Activated naive CD8-positive, alpha-beta T cell treated with anti-CD3 and anti-CD28 coated beads, Interleukin-2, amount 10 ng/mL, durations not matched to agents 7 days and 5 days (primary cell): ENCODE measurements at places on chromosomes 1 and 21. TPM values are rescaled to one million over a fixed set of nuclear protein-coding genes. Genes with fewer than 3 reads are reported as not detected.

The ADAM30 gene
- total RNA-seq = not detected

GRCh38 chr1:100795646-100795985 lies 76.1 kb downstream of the VCAM1 start:
- H3K27me3 ChIP-seq = peaks cover 31% of the 10 kb centered on the region
- no peaks in the 10 kb centered on the region for H3K4me1 ChIP-seq
- H3K36me3 ChIP-seq = peaks cover under 1% of the 10 kb centered on the region
- no peak overlapping the region for H3K27ac ChIP-seq

DNA sequence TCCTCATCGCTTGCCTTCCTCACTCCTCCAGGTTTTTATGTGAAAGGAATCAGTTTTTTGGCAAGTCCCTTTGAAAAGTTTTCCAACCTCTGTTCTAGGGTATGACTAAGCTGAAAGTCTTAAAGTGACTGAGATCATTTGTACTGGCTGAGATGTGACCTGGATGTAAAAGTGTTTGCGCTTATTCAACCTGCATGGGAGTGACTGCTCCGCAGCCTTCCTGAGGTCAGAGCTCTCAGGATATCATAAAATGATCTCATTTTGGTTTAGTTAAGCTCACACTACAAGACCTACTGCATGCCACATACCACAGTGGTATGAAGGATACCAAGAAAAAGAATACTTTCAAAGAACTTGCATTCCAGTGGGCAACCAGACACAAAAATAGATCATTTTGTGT lies 29.8 kb upstream of the TADA1 start:
- DNase-seq = no peak
- peak overlapping the region; percentile 81 for H3K27ac ChIP-seq
- H3K4me3 ChIP-seq = peak overlapping the region; percentile 80
- peaks cover 16% of the 10 kb centered on the region for H3K27me3 ChIP-seq
- H3K36me3 ChIP-seq = peaks cover 1% of the 10 kb centered on the region

The PRKAA2 gene
- not detected for total RNA-seq

DNA sequence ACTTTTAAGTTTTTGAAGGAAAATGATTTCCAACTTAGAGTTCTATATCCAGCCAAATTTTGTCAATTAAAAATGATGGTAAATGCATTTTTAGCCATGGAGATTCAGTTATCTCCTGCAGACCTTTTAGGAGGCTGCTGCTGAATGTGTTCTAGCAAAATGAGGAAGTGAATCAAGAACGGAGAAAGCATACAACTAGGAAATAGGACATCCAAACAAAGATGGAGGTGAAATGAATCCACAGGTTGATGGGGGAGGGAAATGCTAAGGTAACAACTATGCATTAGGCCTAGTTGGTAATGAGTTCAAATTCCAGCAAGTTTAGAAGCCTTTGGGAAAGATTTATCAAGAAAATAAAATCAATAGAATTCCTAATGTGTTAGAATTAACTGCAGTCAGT lies 80.5 kb downstream of the FNBP1L start:
- DNase-seq = no peak
- no peaks in the 10 kb centered on the region for H3K4me1 ChIP-seq
- H3K36me3 ChIP-seq = no peaks in the 10 kb centered on the region
- no peak overlapping the region for H3K27ac ChIP-seq
- no peak overlapping the region for H3K4me3 ChIP-seq

- H3K27ac ChIP-seq = no peak overlapping the region
- no peak for DNase-seq
- peaks cover under 1% of the 10 kb centered on the region for H3K27me3 ChIP-seq
- no peak overlapping the region for H3K4me3 ChIP-seq
Measured at GRCh38 chr1:208203127-208203847, 40.9 kb downstream of the PLXNA2 start.

- DNase-seq = peak; percentile 39
- peak overlapping the region; percentile 51 for H3K4me3 ChIP-seq
- peaks cover 14% of the 10 kb centered on the region for H3K4me1 ChIP-seq
Measured at GRCh38 chr1:217135569-217135915, 412.3 kb upstream of the ESRRG start.

GRCh38 chr1:92795166-92795565 lies 10.3 kb upstream of the EVI5 start:
- H3K4me1 ChIP-seq = no peaks in the 10 kb centered on the region
- no peak overlapping the region for H3K27ac ChIP-seq
- H3K36me3 ChIP-seq = no peaks in the 10 kb centered on the region

The PTPN7 gene
- total RNA-seq = 181 TPM

The GNG12 gene
- total RNA-seq = not detected

- no peaks in the 10 kb centered on the region for H3K36me3 ChIP-seq
- no peak overlapping the region for H3K4me3 ChIP-seq
- H3K27ac ChIP-seq = no peak overlapping the region
- no peaks in the 10 kb centered on the region for H3K4me1 ChIP-seq
Measured at GRCh38 chr21:40766381-40766780, 80.6 kb downstream of the DSCAM start.

DNA sequence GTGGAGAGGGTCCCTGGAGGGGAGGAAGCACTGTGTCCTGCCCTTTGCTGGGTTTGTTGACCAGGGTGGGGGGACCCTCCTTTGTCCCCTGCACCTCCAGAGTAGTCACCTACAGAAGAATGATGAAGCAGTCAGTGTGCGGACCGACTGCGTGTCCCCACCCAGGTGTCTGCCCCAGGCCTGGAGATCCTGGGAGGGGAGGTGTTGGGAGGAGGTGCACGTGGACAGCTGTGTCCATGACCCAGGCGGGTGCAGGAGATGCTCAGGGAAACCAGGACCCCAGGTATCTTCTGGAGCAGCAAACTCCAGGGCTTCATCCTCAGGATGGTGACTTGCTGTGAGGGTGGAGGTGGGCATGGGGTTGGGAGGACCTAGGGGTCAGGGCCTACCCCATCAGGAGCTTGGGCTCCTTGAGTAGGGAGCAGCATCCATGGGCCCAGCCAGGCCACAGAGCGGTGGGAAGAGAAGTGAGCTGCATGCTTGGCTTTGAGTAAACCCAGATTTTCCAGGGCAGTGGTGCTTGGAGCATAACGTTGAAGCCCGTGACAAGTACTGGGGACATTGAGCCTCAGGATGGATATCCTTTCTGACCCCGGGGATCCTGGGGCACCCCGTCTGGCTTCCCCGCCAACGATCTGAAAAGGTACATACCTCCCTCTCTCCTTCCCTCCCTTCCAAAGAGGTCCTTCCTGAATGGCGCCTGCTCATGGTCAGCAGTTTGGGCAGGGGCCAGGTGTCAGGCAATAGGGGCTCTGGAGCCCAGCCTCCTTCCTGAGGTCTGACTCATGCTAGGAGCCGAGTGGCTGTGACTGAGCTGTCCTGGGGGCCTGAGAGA lies 13.7 kb downstream of the ACTRT2 start:
- no peak for DNase-seq
- no peak overlapping the region for H3K4me3 ChIP-seq
- H3K27ac ChIP-seq = no peak overlapping the region
- peaks cover 9% of the 10 kb centered on the region for H3K4me1 ChIP-seq
- H3K27me3 ChIP-seq = no peaks in the 10 kb centered on the region
- no peaks in the 10 kb centered on the region for H3K36me3 ChIP-seq

The RLF gene
- total RNA-seq = 22.4 TPM

GRCh38 chr1:78370779-78371482 lies 119.8 kb upstream of the PTGFR start:
- no peaks in the 10 kb centered on the region for H3K4me1 ChIP-seq
- no peaks in the 10 kb centered on the region for H3K36me3 ChIP-seq
- no peak overlapping the region for H3K4me3 ChIP-seq
- DNase-seq = no peak
- no peak overlapping the region for H3K27ac ChIP-seq

The DPT gene
- total RNA-seq = not detected

- H3K27ac ChIP-seq = no peak overlapping the region
- H3K36me3 ChIP-seq = peaks cover 20% of the 10 kb centered on the region
- H3K27me3 ChIP-seq = no peaks in the 10 kb centered on the region
- no peak overlapping the region for H3K4me3 ChIP-seq
- no peaks in the 10 kb centered on the region for H3K4me1 ChIP-seq
- no peak for DNase-seq
Measured at GRCh38 chr1:180415985-180416633, 86.3 kb downstream of the ACBD6 start.

The BTBD8 gene
- 2.7 TPM for total RNA-seq

- no peak overlapping the region for H3K27ac ChIP-seq
- H3K4me1 ChIP-seq = peaks cover 5% of the 10 kb centered on the region
- peaks cover 8% of the 10 kb centered on the region for H3K27me3 ChIP-seq
- H3K36me3 ChIP-seq = no peaks in the 10 kb centered on the region
Measured at GRCh38 chr1:96927125-96927524, 205.5 kb downstream of the PTBP2 start.

The POLR3C gene
- 34.6 TPM for total RNA-seq

DNA sequence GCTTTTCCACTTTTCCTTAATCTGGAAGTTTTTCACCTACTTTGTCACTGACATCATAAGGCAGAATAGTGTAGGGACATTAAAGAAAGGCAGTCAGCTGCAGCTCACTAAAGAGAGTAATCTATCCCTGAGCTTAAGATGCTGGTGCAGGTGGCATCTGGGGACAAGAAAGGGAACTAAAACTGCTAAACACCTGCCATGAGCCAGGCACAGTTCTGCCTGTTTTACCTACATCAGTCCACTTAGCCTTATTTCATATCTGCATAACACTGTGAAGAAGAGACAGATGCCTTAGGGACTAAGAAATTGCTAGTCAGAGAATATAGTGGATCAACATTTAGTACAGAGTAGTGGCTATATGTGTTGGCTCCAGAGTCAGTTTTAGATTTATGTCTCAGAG lies 88.1 kb downstream of the GPATCH2 start:
- H3K4me3 ChIP-seq = no peak overlapping the region
- no peak overlapping the region for H3K27ac ChIP-seq
- H3K27me3 ChIP-seq = no peaks in the 10 kb centered on the region
- no peaks in the 10 kb centered on the region for H3K4me1 ChIP-seq
- DNase-seq = no peak

- no peak overlapping the region for H3K4me3 ChIP-seq
- H3K27ac ChIP-seq = no peak overlapping the region
- peaks cover 17% of the 10 kb centered on the region for H3K27me3 ChIP-seq
- H3K36me3 ChIP-seq = no peaks in the 10 kb centered on the region
Measured at GRCh38 chr1:24562625-24563024, 6.7 kb downstream of the NCMAP start.

The DTL gene
- 49.7 TPM for total RNA-seq

- DNase-seq = no peak
- no peak overlapping the region for H3K27ac ChIP-seq
- H3K27me3 ChIP-seq = peaks cover 41% of the 10 kb centered on the region
- H3K4me1 ChIP-seq = peaks cover 10% of the 10 kb centered on the region
- no peak overlapping the region for H3K4me3 ChIP-seq
- no peaks in the 10 kb centered on the region for H3K36me3 ChIP-seq
Measured at GRCh38 chr1:9086045-9086444, 16.6 kb upstream of the SLC2A5 start.

DNA sequence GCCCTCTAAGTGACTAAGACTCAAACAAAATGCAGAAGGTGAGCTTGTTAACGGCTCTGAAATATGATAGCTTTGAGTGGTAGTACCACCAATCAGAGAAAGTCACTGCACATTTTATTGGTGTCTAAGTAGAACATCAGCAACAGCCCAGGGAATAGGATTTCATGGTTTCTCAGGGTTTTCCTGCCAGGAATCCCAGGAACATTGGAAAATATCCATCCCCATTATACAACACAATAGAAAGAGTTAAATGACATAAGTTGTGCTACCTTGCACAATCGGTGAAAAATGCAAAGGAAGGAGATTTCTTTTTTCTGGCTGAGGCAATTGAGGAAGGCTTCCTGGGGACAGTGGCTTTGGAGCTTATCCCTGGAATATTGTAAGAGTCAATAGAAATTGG lies 283.1 kb downstream of the HLX start:
- no peak overlapping the region for H3K27ac ChIP-seq
- peaks cover 5% of the 10 kb centered on the region for H3K27me3 ChIP-seq
- H3K4me3 ChIP-seq = no peak overlapping the region
- no peak for DNase-seq

DNA sequence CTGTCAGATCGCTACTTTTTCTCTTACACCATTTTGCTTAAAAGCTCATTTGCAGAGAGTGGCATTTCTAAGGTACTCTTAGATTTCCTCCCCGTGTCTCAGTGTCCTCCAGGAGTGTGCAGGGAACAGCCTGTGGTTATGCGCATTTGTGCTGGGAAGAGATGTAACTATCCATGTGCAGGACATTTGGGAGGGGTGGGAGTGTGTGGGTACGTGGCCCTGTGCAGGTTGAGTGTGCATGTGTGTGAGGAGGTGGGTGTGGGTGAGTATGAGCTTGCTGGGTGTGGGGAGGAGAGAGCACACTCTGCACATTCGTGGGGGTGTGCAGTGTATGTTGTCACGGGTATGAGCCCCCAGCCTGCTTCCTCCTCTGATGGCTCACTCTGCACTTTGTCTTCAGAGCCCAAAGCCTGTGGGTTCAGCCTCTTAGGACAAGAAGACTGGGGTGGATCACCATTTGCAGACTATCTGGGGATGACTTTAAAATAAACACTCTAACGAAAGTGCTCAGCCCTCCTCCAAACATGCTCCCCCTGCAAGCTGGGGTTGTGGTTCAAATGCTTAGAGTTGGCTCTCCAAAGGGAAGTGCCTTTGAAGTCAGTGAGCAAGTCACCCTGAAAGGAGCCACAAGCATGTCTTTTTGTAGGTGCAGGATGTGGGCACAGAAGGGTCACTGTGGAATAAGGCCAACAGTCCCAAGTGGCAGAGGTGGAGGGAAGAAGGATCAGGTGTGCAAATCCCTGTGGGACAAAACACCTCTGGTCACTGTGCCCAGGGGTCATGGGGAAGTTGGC lies 295.4 kb downstream of the RRAGC start:
- H3K4me1 ChIP-seq = peaks cover 37% of the 10 kb centered on the region
- H3K36me3 ChIP-seq = no peaks in the 10 kb centered on the region
- peaks cover 60% of the 10 kb centered on the region for H3K27me3 ChIP-seq
- DNase-seq = no peak
- H3K27ac ChIP-seq = no peak overlapping the region
- H3K4me3 ChIP-seq = peak overlapping the region; percentile 39

DNA sequence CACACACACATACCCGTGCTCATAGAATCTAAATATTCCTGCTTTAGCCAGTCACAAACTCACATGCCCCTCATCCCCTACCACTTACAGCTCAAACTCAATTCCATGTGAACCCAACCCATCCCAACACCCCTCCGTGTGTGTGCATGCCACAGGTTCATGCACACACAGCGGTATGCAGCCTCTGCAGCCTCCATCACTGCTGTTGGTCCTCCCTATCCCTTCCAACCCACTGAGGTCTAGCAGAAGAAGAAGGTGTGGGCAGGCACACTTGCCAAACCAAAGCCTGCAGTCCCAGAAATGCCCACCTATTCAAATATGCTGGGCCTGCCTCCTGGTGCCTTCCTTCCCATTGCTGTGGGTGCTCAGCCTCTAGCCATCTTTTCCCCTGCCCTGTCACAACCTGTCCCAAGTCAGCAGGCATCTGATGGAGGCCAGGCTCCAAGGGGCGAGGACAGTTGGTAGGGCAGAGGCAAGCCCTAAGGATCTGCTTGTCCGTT lies 26.2 kb downstream of the SLC2A1 start:
- peaks cover 76% of the 10 kb centered on the region for H3K4me1 ChIP-seq
- no peaks in the 10 kb centered on the region for H3K27me3 ChIP-seq
- H3K4me3 ChIP-seq = peak overlapping the region; percentile 82
- peak; percentile 45 for DNase-seq

GRCh38 chr1:198959676-198960075 lies 320.8 kb downstream of the PTPRC start:
- DNase-seq = no peak
- H3K27me3 ChIP-seq = no peaks in the 10 kb centered on the region
- peak overlapping the region; percentile 70 for H3K27ac ChIP-seq
- peaks cover 35% of the 10 kb centered on the region for H3K36me3 ChIP-seq
- peaks cover 37% of the 10 kb centered on the region for H3K4me1 ChIP-seq
